ENCODE measurements at places on chromosomes 11 and 22. TPM values are rescaled to one million over a fixed set of nuclear protein-coding genes. Genes with fewer than 3 reads are reported as not detected.
A peak's percentile ranks its signal among the peaks of the same experiment; 100 is the strongest.

Gene E2F8
- 13.0 TPM for total RNA-seq

Gene NXPE1
- total RNA-seq: 176 TPM

DNA sequence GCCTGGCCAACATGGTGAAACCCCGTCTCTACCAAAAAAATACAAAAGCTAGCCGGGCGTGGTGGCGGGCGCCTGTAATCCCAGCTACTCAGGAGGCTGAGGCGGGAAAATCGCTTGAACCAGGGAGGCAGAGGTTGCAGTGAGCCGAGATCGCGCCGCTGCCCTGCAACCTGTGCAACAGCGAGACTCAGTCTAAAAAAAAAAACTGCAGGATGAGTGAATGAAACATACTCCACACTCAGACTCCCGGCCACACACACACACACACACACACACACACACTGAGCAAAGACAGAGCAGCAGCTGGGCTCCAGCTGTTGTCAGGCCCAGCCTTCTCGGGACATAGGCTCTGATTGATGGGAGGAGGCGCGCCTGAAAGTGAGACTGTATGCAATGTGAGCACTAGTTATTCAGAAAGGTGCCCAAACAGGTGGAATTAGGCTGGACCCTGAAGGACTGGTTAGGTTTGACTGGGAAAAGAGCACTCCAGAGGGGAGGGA is 1.5 kb upstream of the PLEKHA7 start:
- no peaks in the 10 kb centered on the region for H3K27me3 ChIP-seq
- H3K4me3 ChIP-seq: no peak overlapping the region
- DNase-seq: no peak
- peak overlapping the region; percentile 85 for H3K27ac ChIP-seq
- H3K4me1 ChIP-seq: peaks cover 27% of the 10 kb centered on the region

DNA sequence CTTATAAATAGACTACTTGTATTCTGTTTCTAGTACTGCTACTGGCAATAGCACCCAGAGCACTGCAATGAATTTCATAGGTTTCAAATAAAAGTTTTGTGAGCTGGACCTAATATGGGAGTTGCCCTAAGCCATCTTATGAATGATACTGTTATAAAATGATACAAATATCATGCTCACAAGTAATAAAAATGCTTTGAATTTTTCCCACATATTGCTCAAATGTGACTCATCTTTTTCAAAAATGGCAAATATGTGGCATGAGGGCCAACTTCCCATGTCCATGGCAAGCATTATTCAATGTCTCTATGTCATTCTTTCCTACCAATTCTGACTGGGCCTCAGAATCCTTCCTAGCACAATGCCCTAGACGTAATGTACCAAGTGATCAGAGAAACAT is 137.6 kb downstream of the TRPC6 start:
- no peaks in the 10 kb centered on the region for H3K36me3 ChIP-seq
- no peaks in the 10 kb centered on the region for H3K27me3 ChIP-seq
- no peak for DNase-seq
- no peak overlapping the region for H3K27ac ChIP-seq
- H3K4me3 ChIP-seq: no peak overlapping the region

DNA sequence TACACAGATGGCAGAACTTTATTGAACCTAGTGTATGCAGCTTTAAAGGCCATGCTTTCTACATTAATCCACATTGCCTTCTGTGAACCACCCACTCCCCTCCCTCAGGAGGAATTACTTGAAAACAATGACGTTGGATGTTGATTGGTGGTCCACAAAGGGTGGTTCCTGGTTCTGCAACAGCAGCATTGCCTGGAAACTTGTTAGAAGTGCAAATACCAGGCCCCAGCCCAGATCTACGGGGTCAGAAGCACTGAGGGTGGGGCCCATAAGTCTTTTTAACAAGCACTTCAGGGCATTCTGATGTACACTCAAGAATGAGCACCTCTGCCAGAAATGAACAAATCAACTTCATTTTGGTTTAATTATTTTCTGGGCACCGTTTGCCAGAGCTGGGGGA is 91.0 kb downstream of the ISX start:
- H3K4me3 ChIP-seq: no peak overlapping the region
- peaks cover 85% of the 10 kb centered on the region for H3K27me3 ChIP-seq
- H3K27ac ChIP-seq: no peak overlapping the region
- H3K4me1 ChIP-seq: no peaks in the 10 kb centered on the region
- DNase-seq: no peak

DNA sequence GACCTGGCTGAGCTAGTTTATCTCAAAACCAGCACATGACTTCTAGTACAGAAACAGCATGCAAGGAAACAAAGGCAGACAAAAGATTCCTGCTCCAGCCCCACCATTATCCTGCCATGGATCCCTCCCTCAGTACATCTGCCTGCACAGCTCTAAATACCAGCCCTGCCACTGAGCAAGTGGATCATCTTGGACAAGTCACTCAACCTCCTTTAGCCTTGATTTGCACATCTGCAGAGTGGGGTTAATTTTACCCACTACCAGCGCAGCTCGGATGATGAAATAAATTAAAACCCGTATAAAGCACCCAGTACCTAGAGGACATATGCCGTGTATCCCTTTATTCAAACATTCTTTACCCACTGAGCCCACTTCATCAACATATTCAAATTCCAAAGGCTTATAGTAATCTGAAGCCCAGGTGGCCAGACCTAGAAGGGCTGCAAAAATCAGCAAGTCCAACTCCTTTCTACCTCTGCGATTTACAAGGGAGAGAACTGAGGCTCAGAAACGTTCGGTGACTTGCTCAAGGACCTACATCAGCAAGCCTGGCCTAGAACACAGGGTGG is 7.5 kb downstream of the SYN3 start:
- peaks cover 42% of the 10 kb centered on the region for H3K27me3 ChIP-seq
- no peak for DNase-seq
- H3K4me3 ChIP-seq: no peak overlapping the region
- H3K4me1 ChIP-seq: no peaks in the 10 kb centered on the region
- no peaks in the 10 kb centered on the region for H3K36me3 ChIP-seq
